ENCODE measurements at places on chromosomes 16 and 17.

- DNase-seq, result no peak
Measured at GRCh38 chr17:59001158-59001814, 105.4 kb downstream of the TRIM37 start.

DNA sequence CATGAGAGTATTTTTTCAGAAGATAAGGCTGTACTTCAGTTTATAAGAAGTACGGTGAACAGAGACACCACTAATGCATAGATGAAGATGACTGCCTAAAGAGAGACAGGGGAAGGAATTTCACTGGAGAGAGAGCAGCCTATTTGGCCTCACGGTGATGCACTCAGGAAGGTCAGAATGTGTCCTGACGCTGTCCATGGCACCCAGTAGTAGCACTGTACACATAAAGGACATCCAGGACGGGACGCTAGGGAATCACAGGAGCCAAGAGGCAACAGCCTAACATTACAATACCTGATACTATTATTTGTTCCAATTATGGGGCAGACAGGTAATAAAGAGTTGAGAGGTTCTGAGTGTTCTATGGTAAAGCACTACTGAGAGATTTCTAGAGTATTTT is 24.9 kb upstream of the LRRC37A start:
- DNase-seq, result no peak

- no peak for DNase-seq
Measured at GRCh38 chr17:47720754-47721533, 12.1 kb upstream of the TBX21 start.

GRCh38 chr17:31095236-31096105 is 694 bp downstream of the NF1 start:
- no peak for DNase-seq

GRCh38 chr16:83794860-83795554 is 12.8 kb upstream of the HSBP1 start:
- no peak for DNase-seq

DNA sequence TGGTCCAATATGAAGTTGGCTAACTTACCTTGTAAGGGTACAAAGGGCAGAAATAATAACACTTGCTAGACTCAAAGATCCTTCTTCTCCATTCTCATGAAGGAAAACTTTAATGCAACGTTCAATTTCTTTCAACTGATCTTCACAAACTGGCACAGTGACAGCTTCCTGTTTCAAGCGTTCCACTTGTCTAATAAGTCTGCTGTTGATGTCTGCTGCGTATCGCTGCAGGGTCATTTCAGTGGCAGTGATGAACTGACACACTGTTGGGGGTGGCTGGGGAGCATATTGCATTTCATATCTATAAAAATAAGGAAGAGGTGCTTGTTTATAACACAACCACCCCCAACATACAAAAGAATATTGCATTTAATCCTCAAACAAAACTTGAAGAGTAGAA is 33.5 kb upstream of the ARL6IP1 start:
- no peak for DNase-seq

- DNase-seq, result no peak
Measured at GRCh38 chr17:7146115-7146514, 31.5 kb upstream of the ASGR2 start.

DNA sequence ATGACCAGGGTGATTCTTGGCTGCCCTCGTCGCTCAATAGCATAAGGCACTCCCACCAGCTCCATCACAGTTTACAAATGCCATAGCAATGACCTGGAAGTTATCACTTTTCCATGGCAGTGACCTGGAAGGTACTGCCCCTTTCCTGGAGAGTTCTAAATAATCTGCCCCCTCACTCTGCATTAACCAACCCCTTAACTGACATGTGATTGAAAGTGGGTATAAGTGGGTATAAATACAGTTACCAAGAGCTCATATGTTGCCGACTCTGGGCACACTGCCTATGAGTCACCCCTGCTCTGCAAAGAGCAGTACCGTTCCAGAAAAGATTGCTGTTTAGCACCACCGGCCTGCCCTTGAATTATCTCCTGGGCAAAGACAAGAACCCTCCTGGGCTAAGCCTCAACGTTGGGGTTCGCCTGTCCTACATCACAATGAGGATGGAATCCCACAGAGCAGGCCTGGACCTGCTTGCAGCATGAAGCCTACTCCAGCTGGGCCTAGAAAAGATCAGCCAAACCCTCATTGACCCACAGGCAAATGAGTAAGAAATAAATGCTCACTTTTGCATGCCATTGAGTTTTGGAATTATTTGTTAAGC is 95.2 kb upstream of the SEC14L1 start:
- no peak for DNase-seq

GRCh38 chr17:63699638-63700527 is at the start of gene LIMD2:
TSS of gene LIMD2 (minus strand) at chr17:63700125. CDS start at chr17:63699298, 827 bp downstream.
- no peak for DNase-seq

- DNase-seq, result no peak
Measured at GRCh38 chr16:30951750-30952149, 2.9 kb downstream of the ORAI3 start.

GRCh38 chr16:84699147-84699711 is 571 bp upstream of the USP10 start:
- DNase-seq, result no peak

GRCh38 chr16:77227745-77228144 is 28.5 kb downstream of the SYCE1L start:
- DNase-seq, result no peak

DNA sequence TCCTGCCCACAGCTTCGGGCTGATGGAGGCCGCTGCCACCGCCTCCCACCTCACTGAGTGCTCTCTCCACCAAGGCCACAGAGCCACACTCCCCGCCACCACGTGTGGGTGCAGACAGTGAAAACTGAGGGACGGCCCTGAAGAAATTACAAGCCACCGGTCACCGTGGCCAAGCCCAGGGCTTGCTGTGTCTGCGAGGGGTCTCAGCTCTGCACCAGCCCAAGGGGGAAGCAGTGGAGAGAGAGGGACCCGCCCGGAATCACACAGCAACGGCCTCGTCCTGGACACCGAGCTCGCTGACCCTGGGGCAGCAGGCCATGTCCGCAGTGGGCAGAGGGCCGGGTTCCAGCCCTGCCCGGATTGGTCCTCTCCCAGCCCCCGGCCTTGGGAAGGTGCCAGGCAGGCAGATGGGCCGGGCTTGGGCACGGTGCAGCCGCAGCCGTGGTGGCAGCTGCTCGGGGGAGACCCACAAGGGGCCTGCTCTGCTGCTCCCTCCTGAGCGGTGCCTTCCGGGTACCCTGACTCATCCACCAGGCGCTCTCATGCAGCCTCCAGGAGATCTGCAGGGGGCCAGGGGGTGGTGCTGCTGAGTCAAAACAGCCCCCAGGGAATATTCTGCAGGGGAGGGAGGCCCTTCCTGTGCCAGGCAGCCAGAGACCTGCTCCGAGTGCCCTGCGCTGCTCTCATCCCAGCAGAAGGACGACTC is 52.0 kb downstream of the CBFA2T3 start:
- peak; percentile 93 for DNase-seq

- no peak for DNase-seq
Measured at GRCh38 chr17:49471089-49471683, 23.9 kb upstream of the NGFR start.

DNA sequence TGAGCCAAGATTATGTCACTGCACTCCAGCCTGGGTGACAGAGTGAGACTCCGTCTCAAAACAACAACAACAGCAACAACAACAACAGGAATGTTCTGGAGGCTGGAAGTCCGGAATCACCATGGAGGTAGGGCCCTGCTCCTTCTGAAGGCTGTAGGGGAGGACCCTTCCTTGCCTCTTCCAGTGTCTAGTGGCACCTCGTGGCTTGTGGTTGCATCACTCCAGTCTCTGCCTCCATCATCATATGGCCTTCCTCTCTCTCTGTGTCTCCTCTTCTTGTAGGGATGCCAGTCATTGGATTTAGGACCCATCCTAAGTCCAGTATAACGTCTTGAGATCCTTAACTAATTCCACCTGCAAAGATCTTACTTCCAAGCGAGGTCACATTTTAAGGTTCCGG is 14.0 kb downstream of the NAGPA start:
- no peak for DNase-seq

DNA sequence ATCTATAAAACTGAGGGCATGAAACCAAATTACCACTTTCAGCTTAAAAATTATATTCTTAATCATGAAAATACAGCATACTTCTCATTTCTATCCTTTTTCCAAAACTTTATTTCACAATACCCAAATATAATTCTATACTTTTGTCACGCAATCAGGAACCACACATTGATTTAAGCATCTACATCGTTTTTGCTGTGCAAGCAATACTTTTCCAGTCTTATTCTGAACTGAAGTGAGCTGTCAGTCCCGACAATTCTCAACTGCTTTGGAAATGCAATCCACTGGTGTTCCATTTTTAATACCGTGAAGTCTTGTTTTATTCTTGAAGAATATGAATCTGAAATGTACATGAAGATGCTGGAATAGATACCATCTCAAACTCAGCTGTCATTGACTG is 60.1 kb upstream of the NOL11 start:
- no peak for DNase-seq

DNA sequence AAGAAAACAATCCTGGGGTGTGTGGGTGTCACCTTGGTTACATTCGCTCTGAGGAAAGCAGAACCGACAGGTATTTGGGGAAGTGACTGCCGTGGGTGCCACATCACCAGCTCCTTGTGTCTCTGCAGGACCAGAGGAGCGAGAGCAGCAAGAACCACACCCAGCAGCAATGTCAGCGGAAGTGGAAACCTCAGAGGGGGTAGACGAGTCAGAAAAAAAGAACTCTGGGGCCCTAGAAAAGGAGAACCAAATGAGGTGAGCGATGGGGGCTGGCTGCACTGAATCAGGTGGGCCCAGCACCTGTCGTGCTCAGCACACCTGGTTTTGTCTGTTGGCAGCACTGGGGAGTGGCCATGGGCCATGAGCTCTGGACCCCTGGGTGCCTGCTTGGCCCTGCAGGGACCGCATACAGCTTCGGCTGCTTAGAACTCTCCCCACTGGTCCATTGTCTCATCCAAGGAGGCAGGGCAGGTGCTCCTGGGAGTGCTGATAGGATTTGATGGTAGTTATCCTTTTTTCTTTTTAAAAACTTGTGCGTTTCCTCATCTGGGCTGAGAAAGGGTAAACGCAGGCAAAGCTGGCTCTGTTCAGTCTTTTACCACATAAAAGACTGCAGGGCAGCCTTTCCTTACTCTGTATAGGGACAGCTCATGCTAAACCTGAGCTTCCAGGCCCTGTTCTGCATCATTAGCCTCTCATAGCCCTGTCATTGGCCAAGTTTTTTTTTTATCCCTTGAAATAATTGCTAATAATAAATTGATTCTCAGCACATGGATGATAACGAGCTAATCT is 29.4 kb downstream of the HMOX2 start:
- DNase-seq, result no peak

GRCh38 chr16:77374384-77374783 is 60.5 kb downstream of the ADAMTS18 start:
- no peak for DNase-seq

GRCh38 chr17:79023180-79023705 is 726 bp upstream of the C1QTNF1 start:
- DNase-seq, result no peak

DNA sequence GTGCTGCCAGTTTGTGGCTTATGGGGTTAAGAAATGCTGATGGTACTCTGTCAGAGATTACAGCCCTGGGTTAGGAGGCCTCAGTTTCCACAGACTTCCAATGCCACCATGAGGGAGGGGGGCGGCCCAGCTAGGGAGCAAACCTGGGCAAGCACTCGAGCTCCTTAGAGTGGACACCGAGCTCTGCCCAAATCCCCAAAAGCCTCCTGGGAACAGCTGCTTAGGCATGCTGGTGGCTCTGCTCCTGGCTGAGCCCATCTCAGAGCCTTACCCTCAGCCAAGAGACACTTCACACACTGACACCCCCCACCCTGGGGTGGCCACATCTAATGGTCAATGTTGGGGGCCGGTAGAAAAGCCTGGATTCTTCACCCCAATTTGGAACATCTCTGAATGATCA is 66.1 kb downstream of the C16orf78 start:
- no peak for DNase-seq

- DNase-seq, result no peak
Measured at GRCh38 chr16:59881376-59881775, 1147.3 kb upstream of the GOT2 start.

GRCh38 chr17:20944014-20944865 is 98.6 kb downstream of the USP22 start:
- DNase-seq, result peak; percentile 57

DNA sequence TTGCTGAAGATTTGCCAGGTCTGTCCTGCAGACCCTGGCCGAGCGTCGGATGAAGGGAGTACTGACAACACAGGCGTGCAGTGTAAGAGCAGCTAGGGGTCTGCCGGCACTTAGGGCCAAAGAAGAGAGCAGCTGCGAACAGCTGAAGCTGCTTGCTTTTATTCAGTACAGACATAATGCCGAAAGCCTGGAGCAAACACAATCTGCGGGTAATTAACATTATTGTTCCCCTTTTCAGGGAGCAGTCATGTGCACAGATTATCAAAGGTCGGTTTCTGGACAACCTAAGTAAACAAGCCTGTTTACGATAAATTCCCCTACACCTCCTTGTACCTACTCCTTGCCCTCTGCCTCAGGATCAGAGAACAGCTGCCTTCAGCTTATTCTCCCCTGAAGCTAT is 12.0 kb upstream of the KRT23 start:
- no peak for DNase-seq

- DNase-seq, result no peak
Measured at GRCh38 chr17:9028202-9028987, 7.1 kb downstream of the NTN1 start.

GRCh38 chr17:37225465-37225864 is 150.3 kb upstream of the C17orf78 start:
- no peak for DNase-seq

DNA sequence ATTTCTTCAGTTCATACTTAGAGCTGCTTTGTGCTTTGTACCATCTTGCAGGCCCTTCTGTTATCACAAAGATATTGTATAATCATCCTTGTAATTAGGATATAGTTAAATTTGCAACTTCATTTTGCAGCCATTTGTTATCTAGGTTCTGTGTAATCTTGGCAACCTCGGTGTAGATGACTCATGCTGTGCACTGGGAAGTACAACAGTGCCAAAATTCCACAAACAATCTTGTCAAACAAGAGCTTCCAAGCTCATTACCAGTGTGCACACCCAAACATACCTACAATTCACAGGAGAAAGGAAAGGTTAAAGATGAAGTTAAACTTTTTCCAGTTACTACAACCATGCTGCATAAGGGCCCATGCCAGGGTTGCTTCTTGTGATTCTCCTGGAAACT is 1231.8 kb downstream of the CDH11 start:
- DNase-seq, result no peak

GRCh38 chr17:82333279-82334171 is at the start of gene SECTM1:
TSS of gene SECTM1 (minus strand) at chr17:82333766. CDS start at chr17:82327240, 6,526 bp downstream.
- no peak for DNase-seq

GRCh38 chr17:53475002-53475401 is 347.7 kb upstream of the KIF2B start:
- DNase-seq, result no peak

GRCh38 chr16:85017151-85017550 is 5.8 kb upstream of the ZDHHC7 start:
- no peak for DNase-seq

All from SHP77 treated with DMSO at 0.1 percent for 48 hours (cell line).